ENCODE measurements at places on chromosomes 5 and 9.

DNA sequence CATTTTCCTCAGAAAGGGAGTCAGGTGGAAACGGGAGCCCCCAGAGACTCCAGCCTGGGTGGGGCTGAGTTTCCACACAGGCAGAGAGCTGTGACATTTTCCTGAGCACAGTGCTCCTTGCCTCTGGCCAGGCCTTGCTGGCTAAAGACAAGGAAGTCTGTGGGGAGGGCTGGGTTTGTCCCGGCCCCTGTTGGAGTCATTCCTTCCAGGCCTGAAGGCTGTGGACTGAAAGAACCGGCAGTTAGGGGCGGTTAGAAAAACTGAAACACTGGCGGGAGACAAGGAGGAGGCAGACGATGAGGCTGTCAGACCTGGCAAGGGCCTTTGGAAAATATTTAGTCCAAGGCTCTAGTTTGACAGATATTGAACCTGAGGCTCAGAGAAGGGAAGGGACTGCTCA lies 29.9 kb downstream of the COL15A1 start:
- DNase-seq, result no peak

DNA sequence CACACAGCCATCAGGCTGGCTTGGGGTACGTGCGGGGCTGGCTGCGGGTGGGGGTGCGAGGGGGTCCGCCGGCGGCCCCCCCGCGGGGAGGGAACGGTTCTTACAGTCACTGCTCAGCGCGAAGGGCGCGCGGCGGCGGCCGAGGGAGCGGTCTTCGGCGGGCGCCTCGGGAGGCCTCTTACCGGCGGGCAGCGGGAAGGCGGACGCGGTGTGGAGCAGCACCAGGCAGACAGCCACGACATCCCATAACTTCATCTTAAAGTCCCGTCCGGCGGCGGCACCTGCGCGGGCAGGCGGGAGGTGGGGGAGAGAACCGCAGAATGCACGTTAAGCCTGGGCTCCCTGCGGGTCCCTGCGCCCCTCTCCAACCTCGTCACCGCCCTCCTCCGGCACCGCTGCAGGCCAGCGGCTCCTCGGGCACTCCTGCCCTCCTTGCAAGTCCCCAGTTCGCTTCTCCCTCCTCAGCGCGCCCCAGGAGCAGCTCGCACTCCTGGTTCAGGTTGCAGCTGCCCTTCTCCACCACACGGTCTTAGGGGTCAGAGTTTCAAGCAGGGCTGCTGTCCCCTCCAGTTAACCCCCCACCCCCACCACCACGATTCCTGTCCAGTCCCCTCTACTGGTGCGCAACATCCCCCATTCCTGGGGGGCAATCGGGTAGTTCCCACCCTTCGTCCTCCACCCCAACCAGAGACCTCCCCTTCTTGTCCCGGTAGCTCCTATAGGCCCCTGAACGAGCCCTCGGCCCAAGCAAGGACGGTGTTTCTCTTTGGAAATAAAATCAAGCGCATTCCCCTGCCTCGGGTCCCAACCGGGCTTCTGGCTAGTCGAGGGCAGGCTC lies 5.1 kb downstream of the GDNF start:
- no peak for DNase-seq

DNA sequence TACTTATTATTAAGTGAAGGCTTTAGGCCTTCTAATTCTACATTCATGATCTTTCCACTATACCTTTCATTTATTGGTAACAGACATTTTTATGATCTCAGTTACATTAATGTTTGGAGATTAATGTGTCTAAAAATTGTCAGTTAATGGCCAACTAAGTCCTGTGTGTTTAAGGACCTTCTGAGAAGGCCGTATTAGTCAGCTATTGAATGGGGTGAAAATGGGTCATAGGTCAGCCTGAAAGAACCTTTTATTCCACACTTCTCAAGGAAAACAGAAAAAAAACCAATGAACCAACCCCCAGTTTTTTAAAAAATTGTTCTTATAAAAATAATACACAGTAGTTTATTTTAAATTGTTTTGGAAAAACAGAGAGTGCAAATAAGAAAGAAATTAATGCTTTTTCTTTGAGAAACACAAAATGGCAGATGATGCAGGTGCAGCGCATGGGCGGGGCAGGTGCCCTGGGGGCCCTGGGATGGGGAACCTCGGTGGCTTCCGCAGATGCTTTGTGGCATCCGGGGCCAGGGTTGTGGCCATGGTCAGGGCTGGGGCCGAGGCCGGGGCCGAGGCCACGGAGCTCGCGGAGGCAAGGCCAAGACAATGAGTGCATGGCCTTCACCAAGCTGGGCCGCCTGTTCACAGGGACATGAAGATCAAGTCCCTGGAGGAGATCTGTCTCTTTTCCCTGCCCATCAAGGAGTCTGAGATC lies 141.9 kb downstream of the SPATA31D1 start:
- DNase-seq, result no peak

DNA sequence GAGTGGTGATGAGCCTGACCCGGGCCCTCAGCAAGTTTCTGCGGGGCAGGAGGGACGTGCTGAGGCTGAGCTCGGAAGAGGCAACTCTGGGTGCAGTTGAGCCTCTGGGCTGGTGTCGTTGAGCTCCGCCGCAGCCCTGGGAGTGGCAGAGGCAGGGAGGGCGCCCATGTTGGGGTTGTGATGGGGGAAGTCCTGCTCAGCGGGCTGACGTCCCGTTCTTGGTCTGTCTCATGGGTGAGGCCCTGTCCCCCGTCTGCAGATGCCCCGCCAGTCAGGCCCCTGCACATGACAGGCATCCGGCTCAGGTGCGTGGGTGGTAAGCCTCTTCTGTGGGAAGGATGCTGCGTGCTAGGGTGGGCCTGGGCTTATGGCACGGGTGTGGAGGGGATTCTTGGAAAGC lies 64.3 kb downstream of the RXRA start:
- DNase-seq, result no peak

DNA sequence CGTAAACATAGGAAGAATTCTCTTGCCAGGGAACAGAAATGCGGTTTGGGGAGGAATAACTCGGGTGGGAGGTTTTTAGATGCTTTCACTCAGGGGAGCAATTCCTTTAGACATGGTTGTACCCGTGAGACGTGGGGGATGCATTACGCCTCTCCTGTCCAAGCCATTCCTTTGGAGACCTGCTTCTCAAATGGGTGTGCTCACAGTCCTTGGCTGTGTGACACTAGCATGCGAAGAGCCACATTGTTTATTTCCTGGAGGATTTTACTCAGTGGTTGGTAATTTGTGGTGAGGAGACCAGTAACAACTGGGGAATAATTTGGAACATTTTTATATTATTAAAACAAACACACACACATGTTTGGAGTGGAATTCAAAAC lies 18.5 kb downstream of the COL15A1 start:
- DNase-seq, result no peak

DNA sequence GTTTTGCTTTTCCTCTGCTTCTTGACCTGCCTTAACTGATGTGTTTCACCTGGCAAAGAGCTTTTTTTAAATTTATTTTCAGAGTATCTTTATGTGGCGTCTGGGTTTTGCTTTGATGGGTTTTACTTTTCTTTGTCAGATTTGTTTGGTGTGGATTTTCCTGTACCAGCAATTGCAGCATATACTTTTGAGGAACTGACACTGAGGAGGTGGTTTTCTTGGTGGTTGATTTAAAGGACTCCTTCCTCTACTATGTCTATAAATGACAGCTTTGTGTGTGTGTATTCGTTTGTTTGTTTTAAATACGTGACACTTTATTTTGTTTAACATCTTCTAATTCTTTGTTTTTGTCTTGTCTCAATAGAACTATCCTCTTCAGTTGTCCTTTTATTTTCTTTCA lies 1071.9 kb upstream of the ARRDC3 start:
- DNase-seq, result no peak

DNA sequence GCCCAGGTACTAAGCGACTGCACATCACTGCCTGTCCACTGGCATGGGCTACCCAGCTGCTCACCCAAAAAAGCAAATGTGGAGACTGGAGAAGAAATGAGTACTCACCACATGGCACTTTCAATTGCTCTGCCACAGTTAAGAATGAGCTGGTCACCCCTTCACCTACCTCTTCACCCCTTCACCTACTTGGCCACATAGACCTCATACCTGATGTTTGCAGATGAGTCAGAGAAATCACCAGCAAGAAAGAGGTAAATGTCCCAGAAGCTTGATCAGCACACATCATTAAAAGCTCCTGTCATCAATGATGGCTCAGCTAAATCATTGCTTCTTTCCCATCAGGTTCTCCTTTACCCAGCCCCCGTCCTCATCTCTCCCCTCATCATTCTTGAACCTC lies 7.6 kb upstream of the PRUNE2 start:
- DNase-seq, result no peak

DNA sequence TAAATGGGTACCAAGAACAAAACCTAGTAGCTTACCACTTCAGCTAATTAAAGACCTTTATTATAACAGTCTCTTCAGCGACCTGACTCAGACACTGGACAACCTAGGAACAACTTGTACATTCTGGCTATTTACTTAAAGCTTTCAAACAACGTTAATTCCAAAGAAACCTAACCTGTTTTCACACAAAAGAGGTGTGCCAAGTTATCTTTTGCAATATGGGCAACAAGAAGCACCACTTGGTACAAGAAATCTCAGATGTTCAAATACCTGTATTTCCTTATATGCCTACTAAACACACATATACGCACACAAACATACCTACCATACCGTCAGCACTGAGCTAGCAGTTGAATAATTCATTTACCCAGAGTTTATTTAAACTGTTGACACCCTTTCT lies 23.0 kb downstream of the RNF145 start:
- no peak for DNase-seq

DNA sequence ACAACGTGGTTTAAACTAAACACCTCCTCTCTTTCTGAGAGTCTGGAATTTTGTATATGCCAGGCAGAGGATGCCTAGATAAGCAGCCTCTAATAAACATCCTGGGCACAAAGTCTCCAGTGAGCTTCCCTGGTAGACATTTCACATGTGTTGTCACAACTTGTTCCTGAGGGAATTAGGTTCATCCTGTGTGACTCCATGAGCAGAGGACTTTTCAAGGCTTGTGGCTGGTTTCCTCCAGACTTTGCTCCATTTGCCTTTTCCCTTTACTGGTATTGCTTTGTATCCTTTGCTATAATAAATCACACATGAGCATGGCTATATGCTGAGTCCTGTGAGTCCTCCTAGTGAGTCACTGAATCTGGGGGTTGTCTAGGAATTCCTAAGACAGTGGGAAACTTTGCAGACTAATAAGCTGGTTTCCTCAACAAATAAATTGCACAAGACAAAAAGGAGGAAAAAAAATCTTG lies 77.4 kb downstream of the NR2F1-AS1 start:
- DNase-seq, result no peak

- DNase-seq, result no peak
Measured at GRCh38 chr9:133485531-133486260, 6.8 kb upstream of the SLC2A6 start.

DNA sequence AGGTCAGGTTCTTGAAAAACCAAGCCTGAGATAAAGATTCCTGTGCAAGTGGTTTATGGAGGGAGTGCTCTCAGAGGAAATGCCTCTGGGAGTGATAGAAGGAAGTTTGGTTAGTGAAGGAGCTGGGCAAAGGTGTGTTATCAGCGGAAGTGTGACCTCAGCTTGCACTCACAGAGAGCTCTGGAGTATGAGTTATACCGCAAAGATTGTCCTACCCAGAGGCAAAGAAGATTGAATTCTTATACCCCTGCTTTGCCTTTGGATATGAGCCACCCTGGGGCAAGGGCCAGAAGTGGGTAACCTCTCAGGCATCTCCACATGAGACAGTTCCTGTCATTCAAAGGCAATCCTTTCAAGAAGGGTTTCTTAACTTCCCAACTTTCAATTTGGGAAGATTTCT lies 145.6 kb downstream of the MUSK start:
- no peak for DNase-seq

DNA sequence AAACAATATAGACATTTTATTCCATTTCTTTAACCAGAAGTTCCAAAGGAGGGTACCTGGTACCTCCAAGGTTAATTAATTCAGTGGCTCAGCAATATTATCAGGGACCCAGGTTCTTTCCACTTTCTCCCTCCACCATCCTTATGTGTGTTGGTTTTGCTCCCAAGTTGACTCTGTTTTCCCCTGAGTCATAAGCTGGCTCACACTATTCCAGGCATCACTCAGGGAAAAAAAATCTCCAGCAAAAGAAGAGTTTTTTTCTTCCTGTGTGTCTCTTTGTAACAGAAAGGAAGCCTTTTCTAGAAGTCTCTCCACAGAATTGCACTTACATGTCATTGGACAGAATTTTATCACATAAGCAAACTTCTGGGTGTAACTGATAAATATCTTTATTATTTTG lies 31.2 kb upstream of the GALNT10 start:
- no peak for DNase-seq

- peak; percentile 15 for DNase-seq
Measured at GRCh38 chr5:159051421-159052282, 48.1 kb downstream of the EBF1 start.

- no peak for DNase-seq
Measured at GRCh38 chr5:6714226-6715041, 1.2 kb downstream of the TENT4A start.

DNA sequence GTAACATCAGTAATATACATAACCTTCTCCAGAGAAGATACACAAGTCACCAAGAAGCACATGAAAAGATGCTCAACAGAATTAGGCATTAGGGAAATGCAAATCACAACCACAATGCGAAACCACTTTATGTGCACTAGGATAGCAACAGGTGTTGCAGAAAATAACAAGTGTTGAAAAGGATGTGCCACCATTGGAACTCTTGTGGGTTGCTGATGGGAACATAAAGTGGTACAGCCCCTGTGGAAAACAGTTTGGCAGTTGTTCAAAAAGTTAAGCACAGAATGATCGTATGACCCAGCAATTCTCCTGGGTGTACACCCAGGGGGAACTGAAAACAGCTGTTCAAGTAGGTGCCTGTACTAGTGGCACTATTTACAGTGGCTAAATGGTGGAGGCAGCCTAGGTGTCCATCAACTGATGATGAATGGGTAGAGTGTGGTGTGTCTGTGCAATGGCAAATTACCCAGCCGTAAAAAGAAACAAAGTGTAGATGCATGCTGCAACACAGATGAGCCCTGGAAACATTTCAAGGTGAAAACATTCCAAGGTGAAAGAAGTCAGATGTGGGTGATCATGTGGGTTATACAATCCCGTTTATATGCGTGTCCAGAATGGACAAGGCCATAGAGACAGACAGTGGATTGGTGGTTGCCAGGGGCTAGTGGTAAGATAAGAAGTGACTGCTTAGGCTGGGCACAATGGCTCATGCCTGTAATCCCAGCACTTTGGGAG lies 27.2 kb downstream of the CCDC69 start:
- DNase-seq, result no peak

- DNase-seq, result no peak
Measured at GRCh38 chr5:108917596-108917995, 169.9 kb downstream of the FER start.

DNA sequence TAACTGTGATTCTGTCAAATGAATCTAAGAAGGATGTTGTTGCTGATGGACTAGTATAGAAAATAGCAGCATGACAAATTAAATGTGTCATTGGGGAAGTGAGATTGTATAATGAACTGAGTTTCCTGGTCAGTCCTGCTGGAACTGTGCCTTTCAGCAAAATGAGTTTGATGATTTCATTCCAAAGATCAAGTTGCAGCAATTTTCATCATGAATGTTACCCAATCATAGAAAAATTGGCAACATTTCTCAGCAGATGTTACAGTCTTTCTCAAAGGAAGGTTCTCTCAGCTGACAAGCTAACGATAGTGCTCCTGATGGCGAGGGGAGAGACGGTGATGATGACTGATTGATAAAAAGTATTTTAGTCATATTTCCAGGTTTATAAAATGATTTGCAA lies 10.7 kb downstream of the PCDHAC2 start:
- DNase-seq, result no peak

All from NCI-H1436 (cell line).